Astrocyte (in vitro differentiated cells and primary cell): ENCODE measurements at places on chromosomes 4 and X.
A peak's percentile ranks its signal among the peaks of the same experiment; 100 is the strongest.

GRCh38 chr4:141352909-141353525, 132.3 kb downstream of the ZNF330 start:
- peak; percentile 87 for DNase-seq

DNA sequence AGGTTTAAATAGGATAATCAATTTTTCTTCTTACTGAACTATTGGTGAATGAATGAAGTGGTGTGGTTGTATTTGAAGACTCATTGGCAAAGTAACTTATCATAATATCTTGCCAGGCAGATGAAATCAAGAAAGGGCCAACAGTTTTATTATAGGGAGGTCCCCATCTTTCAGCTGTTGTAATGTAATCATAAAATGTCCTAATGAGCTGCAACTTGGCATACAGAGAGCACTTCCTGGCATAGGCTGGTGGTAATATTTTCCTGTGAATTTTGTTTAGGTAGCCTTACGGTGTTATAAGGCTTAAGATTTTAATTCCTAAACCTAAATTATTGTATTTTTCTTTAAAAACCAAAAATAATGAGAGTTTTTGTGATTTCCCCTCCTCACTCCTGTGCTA, 17.5 kb downstream of the FHIP1A start:
- no peak for DNase-seq

DNA sequence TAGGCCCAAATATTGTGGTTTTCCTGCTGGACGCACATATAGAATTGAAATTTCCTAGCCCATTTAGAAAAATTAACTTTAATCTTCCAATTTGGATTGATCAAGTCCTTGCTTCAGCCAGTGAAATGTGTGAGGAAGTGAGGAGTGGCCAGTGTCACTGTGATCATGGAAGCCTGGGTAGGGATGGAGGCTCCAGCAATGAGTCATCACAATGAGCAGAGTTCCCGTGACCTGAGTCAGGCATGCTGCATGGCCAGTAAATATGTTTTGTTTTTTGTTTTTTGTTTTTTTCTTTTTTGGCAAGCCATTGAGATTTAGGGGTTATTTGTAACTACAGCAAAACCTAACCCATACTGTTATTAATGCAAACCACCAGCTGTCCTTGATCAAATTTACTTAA, 52.1 kb downstream of the IDS start:
- DNase-seq, result peak; percentile 37

DNA sequence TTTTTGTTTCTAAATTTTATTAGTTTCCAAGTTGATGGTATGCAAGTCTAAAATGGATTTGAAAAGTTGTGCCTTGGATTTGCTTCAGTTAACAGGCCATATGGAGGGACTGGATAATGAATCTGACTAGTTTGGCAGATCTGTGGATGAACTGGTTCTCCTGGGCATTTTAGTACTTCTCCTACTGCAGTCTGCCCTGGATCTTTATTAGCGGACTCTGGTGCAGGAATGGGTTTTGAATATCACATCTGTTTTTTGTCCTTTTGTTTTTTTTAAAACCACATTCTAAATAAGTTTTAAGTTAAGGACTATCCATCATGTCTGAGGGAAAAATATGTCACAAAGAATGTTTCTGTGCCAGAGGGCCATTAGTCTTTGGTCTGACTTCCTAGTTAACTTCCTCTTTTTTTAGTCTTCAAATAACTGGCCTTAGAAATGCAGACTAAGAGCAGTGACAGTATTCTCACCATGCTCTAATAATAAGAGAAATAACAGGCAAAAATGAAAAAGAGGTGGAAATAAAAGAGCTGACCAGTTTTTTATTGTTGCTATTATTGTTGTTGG, 13.9 kb upstream of the DCK start:
- DNase-seq, result peak; percentile 32

DNA sequence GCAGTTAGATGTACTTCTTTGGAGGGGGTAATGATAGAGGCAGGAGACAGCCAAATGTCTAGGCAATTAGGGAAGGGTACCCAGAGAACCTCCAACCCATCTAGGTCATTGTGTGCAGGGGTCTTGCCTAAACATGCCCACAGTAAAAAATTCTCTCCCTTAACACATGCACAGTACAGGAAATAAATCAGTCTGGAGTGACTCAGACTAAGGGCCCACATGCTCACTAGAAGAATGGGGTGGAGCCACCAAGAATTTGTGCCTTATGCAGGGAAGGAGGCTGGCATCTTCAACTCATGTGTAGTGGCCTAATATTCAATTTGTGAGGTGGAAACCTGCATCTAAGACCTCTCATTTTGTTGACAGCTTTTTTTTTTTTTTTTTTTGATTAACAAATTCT, 945.3 kb upstream of the GRIA3 start:
- DNase-seq, result peak; percentile 55

DNA sequence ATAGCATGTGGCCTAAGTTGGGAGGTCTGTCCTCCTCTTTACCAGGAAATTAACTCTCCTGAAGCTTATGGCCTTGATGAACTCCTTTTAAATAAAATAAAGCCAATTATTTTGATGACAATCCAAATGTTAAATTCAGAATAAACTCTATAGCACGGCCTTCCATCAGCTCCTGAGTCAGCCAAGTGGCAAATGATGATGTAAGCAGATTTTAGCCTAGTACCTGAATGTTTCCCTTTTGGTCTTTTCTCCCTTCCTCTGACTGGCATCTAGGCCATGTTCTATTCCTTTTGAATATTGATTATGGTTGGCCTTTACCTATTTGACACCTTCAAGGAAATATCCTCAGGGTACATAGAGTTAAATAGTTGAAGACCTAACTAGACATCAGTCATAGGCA, 76.2 kb downstream of the PARM1 start:
- no peak for DNase-seq

- peak; percentile 24 for DNase-seq
These were observed 76.5 kb upstream of the CITED1 start for GRCh38 chrX:72382202-72382595.

DNA sequence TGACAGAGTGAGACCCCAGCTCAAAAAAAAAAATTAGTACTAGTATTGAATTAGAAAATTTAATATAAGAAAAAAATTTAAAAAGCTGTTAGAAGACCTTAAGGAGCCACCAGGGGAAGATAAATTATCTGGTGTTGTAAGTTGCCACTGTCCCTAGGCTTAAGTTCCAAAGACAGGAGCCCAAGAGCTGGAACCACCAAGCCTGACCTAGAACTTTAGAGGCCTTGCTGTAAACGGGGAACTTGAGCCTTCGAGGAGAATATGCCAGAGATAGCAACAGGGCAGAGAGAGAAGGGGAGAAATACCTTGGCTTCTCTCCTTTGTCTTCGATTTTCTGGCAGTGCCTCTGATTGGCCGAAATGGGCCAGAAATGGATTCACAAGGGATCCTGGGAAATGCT, 8.9 kb downstream of the USP53 start:
- no peak for DNase-seq

GRCh38 chr4:88629826-88630225, 37.5 kb downstream of the HERC3 start:
- DNase-seq, result no peak

GRCh38 chr4:14028862-14029261, 401.3 kb upstream of the BOD1L1 start:
- no peak for DNase-seq

DNA sequence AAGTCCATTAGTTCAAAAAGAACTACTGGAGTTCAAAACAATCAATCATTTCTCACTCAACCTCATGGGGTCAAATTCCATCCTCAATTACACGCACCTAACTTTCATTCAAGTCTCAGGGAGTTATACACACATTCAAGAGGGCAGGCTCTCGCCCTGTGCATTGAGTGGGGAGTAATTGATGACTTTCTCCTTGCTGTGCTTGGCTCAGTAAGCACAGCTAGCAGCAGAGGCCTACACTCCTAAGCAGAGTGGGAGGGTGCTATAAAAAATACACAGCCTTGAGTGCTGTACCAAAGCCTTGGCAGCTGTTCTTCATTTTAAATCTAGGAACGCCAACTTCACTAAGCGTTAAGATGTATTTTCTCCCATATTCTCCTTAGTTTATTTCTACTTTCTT, 958.3 kb upstream of the ADGRL3 start:
- DNase-seq, result no peak

GRCh38 chrX:31224381-31225012, 152.7 kb upstream of the FTHL17 start:
- peak; percentile 8 for DNase-seq

- no peak for DNase-seq
These were observed 23.8 kb downstream of the SSX1 start for GRCh38 chrX:48278958-48279357.

GRCh38 chrX:116413273-116413672, 23.1 kb upstream of the SLC6A14 start:
- no peak for DNase-seq

DNA sequence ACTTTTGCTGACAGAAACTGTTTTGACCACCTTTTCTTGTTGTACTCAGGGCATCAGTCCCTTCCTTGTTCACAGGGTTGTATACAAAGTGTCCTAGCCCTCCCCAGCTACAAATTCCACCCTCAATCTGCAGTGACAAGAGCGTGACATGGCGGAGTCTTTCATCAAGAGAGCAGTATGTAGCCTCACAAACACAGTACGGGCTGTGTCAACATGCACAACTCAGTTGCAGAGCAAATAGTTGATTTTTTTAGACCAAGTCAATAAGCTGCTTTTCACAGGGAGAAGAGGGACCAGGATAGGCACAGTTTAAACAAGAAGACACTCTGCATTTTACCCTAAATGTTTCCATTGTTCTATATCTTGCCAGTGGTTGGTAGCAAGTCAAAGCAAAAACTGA, 8.6 kb upstream of the HS6ST2 start:
- no peak for DNase-seq

DNA sequence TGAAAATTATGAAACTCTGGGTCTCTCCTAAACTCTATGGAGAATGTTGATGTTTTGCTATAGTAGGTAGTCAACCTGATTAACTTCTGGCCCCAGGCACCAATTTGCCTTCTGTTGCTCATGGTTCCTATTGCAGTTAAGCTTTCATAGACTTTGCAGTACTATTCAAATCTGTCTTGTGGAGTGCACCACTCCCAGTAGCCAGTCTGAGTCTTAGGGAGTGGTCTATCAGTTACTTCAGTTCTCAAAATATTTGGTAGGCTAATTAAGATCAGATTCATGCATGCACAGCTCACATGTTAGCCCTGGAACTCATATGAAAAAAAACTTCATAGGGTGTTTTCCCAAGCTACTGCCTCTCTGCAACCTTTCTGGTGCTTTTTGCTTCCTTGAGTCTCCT, 53.3 kb downstream of the BMP15 start:
- DNase-seq, result no peak

- no peak for DNase-seq
These were observed 1429.4 kb upstream of the ADGRL3 start for GRCh38 chr4:59770601-59771264.

DNA sequence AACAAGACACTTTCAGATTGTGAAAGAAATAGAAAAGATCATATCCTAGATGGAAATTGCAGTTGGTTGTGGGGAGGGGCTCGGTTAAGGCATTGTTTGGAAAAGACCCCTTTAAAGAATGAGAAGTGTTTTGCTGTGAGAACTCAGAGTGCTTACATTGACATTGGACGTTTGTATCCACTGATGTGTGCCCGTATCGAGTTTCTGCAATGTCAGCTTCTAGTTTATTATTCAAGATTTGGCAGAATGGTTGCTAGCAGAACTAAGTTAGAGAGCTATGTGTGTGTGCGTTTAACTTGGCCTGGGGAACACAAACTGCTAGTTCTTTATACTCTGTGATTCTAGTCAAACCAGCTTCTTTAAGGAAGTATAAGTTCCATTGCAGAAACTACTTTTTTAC, 2702.5 kb downstream of the PCDH7 start:
- no peak for DNase-seq

GRCh38 chr4:102321260-102321995, 23.9 kb downstream of the SLC39A8 start:
- no peak for DNase-seq

DNA sequence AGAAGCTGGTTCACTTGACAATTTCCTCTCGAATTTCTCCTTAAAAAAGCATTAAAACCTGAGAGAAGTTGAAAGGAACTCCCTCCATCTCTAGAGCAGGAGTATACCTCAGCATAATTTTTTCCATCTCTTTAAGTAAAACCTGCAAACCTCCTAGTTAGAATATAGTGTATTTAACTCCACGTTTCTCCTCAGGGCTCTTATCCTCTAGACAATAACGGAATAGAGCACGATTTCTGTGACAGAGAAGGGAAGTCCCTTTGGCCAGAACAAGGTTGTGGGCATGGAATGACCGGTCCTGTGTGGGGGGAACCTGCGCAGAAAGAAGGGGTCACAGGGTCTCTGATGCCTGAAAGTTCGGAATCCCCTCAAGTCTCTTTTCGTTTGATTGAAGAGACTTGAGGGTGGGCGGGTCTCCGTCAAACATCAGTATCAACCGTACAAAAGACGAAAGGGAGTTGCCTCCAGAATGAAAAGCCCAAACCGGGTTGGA, 697 bp downstream of the ZNF280C start:
- DNase-seq, result no peak

DNA sequence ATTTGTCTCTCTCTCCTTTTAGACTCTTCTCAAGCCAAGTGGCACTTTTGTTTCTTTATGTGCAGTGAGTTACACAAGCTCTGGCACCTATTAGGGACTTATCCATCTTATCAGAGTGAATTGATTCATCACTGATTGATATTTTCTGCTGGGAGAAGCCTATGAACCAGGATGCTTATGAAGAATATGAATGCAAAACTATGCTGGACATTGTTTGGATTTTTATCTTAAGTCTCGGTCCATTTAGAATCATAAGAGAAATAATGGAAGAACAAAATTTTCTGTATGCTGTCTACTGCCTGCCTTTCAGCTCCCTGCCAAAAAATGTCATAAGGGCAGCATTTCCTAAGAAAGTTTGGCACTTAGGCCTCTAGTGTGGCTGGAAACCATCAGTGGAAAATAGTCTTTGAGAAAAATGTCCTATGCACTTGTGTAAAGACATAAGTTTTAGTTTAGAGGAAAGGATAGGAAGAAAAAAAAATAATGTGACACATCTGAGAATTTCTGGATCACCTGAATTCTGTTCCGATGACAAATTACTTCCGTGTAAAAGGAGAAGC, 365.7 kb upstream of the MAD2L1 start:
- DNase-seq, result no peak

DNA sequence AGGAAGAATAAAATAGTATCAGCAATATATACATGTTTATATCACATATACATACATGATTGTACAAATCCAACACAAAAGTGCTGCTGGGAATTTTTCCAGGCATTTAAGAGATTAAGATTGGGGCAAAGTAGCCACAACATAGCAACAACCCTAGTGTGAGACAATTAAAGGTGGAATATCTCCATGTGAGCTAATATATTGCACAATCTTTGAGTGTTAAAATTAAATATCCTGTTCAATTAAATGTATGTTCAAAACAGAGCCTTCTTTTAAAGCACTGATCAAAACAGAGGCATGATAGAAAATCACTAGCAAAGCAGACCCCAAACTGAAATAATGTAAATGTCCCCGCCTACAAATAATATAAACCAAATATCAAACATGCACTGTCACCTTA, 97.6 kb downstream of the GABRB1 start:
- no peak for DNase-seq

DNA sequence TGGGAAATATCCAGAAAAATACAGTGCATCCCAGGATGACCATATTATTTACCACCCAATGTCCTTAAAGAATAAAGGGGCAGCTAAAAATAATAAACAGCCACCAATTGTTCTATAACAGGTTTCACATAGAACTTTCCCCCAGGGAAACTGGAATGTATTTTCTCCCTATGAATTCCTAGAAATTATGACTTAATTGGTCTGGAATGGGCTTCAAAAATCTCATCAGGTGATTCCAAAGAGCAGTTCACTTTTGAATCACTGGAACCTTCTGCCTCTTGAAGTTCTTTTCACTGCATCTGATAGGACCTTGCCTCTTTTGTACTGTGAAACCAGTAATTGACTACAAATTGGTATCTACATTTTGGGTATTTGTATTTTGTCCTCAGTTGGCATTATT, 119.3 kb downstream of the ZNF330 start:
- DNase-seq, result peak; percentile 47

- DNase-seq, result no peak
These were observed 206.5 kb upstream of the PDE5A start for GRCh38 chr4:119834906-119835612.
